ENCODE measurements at places on chromosomes 7 and 10.

DNA sequence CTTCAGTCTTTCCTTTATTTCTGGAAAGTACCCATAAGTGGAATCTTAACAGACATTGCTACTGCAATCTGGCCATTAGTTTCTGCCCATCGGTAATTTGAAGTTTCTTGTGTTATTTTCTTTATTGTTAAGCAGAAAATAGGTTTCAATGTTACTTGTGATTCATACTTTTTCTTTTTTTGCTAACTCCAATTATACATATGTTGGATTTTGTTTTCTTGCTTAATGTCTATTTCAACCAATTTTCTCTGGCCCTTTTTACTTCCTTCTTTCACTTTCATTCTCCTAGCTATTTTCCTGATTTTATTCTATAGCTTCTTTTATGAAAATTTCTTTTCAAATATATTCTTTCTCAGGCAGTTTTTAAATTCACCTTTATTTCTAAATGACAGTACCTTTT lies 457.4 kb downstream of the TCERG1L start:
- no peak for DNase-seq

DNA sequence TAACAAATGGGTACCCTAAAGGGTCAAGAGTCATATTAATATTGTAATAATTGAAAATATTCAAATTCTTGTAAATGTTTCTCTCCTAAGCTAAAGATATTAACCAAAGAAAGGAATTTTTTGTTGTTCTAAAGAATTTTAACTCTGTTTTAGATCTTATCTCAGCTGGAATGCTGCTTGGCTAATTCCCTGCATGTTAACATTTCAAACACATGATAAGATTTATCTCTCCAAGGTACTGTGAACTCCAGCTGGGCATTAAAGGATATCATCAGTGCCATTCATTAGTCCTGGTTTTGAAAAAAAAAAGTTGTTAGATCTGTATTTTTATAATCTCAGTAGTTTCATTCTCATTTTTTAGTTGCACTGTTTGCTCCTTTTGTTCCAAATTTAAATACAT lies 76.9 kb downstream of the MAPK8 start:
- DNase-seq, result peak; percentile 38

GRCh38 chr7:67661-68395 lies 124.5 kb upstream of the FAM20C start:
- no peak for DNase-seq

GRCh38 chr10:530717-531116 lies 158.8 kb downstream of the DIP2C start:
- DNase-seq, result no peak

DNA sequence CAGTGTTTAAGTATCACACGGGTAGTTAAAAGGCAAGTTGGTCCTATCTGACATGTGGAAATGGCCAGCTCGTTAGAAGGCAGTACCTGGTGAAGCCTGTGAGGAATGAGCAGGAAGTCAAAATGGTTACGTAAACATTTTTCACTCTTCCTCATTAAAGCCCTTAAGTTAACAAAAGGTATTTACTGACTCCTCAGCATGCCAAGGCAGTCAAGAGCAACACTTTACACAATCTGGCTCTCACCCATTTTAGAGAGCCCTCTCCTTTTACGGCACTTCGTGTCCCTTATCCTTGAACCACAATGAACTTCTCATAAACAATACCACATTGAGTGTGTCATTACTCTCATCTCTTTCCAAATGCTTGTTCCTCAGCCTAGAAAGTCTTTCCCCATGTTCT lies 11.0 kb upstream of the RSBN1L start:
- no peak for DNase-seq

DNA sequence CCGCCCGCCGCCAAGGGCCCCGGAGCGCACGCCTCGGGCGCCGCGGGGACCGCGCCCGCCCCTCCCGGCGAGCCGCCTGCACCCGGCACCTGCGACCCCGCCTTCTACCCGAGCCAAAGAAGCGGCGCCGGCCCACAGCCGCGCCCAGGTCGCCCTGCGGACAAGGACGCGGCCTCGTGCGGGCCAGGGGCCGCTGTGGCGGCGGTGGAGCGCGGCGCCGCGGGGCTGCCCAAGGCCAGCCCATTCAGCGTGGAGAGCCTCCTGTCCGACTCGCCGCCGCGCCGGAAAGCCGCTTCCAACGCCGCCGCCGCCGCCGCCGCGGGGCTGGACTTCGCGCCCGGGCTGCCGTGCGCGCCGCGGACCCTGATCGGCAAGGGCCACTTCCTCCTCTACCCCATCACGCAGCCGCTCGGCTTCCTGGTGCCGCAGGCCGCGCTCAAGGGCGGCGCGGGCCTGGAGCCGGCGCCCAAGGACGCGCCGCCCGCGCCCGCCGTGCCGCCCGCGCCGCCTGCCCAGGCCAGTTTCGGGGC lies 3.5 kb downstream of the UNCX start:
- DNase-seq, result no peak

DNA sequence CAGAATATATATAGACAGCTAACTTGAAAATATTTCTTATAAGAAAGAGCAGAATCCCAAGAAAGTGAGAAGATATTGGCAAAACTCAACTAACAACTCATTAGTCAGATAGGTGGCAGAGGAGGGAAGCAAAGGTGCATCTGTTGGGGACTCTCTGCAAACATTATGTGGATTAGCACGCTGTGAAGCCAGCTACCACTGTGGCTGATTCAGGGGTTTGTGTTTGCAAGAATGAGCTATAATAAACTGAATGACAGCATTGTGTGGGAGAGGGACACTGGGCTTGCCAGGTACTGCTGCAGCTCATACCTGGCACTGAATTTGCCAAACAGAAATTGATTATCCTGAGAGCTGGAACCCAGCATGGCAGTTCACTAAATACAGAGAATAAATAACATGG lies 170.3 kb upstream of the MINDY3 start:
- no peak for DNase-seq

DNA sequence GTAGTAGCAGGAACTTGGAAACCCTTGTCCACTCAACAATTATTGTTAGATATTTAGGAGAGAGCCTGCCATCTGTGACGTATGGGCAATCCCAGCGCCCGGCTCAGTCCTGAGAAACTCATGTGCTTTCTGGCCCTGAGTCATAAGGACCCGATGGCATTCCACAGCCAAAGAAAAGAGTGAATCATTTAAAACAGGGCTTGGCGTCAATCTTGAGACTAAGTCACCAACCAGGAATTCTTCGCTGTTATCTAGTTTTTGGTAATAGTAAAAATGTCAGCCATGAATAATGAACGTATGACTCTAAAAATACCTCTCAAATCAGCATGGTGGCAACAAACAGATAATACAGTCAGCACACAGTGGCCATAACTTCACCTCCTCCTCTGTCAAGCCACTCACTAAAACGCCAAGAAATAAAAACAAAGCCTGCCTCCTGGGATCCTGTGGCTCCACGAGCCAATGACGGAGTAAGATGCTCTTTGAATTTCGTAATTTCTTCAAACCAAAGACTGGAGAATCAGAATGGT lies 140.8 kb downstream of the ADAM12 start:
- DNase-seq, result peak; percentile 100

GRCh38 chr10:6195376-6195775 lies 7.4 kb upstream of the PFKFB3 start:
- DNase-seq, result no peak

DNA sequence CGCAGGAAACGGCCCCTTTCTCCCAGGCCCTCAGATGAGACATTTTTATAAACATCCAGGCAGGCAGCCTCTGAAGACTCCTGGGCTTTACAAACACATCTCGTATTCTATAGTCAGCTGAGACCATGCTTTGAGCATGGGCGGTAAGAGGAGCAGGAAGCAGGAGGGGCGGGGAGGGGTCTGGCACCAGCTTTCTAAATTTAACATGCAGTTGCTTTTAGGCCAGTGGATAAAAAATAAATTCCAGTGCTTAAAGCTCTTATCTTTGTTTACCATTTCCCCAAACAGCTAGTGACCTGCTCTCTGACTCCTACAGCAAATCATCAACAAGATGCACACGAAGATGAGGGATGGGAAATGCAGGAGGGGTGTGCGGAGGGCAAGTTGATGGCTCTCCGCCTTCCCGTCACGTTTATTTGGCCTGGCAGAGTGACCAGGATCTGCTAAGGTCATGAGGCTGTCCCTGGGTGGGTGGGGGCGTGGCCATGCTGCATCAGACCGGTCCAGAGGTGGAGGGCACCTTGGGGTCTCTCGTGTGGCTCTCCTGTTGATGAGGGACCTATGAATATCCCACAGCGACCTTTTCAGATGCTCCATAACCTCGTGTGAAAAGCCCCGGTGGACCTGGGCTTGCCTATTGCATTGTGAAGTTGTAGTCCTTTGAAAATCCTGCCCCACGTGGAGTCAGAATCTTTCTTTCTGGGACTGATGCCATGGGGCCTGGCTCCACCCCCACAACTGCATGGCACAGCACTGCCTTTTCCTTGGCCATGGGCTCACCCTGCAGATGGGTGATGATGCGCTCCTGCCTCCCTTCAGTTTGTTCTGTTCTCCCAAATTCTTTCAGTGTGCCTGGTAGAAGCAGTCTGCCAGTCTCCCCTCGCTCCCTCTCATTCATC lies 67.5 kb downstream of the PARP12 start:
- DNase-seq, result peak; percentile 6

DNA sequence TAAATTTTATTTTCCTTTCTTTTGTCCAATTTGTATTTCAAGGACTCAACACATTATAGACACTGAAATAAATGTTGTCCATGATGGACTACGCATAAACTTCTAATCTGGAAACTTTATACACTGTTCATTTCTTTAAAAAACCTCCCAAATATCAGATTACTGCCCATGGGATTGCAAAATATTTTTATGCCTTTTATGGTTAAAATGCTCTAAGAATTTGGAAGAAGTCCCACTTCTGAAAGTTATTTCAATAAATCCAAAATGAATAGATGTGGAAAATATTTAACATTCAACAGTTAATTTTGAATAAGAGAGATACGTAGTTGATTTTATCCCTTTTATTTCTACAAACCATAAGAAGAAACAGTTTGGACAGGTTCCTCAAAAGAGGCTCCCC lies 46.1 kb downstream of the CABCOCO1 start:
- peak; percentile 64 for DNase-seq

DNA sequence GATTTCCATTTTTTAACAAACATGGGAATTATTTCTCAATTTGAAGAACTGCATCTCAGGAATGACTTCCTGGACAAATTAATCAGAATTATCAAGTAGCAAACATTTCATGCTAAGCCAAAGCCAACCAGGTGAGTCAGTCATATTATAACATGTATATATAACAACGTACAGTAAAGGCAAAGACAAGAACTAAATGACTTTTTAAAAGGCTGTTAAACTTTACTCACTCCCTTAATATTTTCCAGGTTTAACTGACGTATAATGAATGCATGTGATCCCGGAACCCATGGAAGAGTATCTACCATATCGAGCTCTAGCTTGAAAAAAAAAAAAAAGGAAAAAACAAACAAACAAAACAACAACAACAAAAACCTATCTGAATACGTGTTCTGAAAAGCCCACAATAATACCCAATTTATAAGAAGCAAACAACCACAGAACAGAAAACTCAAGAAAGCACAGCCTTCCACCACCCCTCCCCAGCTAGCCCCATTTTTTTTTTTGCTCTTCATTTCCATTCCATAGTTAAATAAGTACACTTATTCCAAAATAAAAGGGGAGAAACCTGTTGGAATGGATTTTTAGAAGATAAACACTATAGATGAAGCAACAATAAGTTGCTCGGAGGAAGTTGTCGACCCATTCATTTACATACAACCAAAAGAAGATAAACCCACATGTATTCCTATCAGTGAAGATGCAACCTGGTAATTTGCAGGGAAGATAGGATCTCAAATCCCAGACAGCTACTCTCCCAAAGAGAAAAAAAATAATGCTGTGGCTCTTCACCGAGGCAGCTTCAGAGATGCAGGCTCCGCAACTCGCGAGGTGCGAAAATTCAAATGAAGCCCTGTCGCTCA lies 537 bp downstream of the NAPEPLD start:
- peak; percentile 1 for DNase-seq

GRCh38 chr7:99997545-99998137 lies 17.8 kb upstream of the ZKSCAN1 start:
- DNase-seq, result peak; percentile 27

DNA sequence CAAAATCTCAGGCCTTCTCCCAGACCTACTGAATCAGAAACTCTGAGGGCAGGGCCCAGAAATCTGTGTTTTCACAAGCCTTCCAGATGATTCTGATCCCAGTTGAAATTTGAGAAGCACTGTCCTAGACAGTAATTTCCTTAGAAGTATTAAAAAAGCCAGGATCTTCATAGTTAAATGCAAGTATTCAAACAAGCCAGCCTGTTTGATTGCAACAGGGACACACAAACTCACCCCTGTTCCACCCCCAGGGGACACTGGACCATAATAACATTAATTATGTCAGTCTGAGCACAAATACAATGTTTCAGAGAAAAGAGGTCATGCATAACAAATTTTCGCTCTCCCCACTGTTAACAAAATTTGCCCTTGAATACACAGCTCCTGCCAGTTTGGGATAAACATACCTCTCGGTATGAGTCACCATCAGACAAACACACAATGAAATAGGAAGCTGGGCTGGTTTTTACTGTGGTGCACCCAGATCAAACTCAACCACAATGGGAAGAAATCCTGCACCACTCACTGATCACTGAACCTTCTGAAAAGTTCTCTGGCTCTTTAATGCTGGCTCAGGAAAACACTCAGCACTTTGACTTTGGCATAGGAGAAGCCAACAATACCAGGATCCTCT lies 34.3 kb downstream of the ABLIM1 start:
- DNase-seq, result peak; percentile 85

GRCh38 chr10:45058992-45059561 lies 58.4 kb downstream of the ZNF22 start:
- no peak for DNase-seq

DNA sequence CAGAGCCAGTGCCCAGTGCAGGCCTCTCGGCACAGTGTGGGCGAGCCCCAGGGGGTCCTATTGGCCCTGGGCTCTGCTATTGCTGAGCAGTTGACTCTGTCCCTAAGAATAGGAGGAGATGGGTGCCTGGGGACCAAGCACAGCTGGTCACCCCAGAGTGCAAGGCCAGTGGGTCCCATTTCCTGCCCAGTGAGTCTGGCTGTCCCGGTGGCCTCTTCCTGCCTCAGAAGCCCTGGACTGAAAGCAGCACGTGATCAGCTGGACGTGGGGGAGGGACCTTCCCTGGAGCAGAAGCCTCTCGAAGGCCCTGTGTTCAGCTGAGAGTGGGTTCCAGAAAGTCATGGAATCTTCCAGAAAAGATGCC lies 42.0 kb downstream of the PWWP2B start:
- no peak for DNase-seq
